ENCODE measurements at places on chromosomes 7 and 10.

- no peak overlapping the region for H3K27ac ChIP-seq
- H3K4me3 ChIP-seq: no peak overlapping the region
- no peaks in the 10 kb centered on the region for H3K4me1 ChIP-seq
- no peaks in the 10 kb centered on the region for H3K36me3 ChIP-seq
- no peak for DNase-seq
These were observed 15.0 kb upstream of the COMMD3 start for GRCh38 chr10:22301193-22301592.

- no peak overlapping the region for H3K27ac ChIP-seq
- H3K4me3 ChIP-seq: no peak overlapping the region
- H3K4me1 ChIP-seq: no peaks in the 10 kb centered on the region
- H3K27me3 ChIP-seq: no peaks in the 10 kb centered on the region
These were observed 16.9 kb upstream of the LAMB4 start for GRCh38 chr7:108147031-108147563.

DNA sequence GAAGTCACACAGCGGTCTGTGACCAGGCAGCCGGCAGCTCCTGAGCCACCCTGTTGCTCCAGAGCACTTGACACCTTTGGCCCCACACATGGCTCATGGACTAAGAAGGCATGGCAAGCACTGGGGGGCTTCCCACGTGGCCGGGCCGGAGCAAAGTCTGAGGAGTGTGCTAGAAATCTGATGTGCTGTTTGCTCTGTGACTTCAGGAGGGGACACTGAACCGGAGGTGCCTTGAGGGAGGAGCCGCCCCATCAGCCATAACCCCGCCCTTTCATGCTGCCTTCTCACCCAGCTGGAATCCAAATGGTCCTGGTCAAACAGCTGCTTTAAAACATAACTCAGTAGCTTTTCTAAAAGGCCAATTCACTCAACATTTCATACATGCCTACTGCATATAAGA lies 33.5 kb downstream of the PROSER2 start:
- H3K27ac ChIP-seq: no peak overlapping the region
- no peaks in the 10 kb centered on the region for H3K4me1 ChIP-seq
- H3K36me3 ChIP-seq: no peaks in the 10 kb centered on the region
- peaks cover 4% of the 10 kb centered on the region for H3K27me3 ChIP-seq

GRCh38 chr10:110335314-110336064 lies 30.8 kb upstream of the SMNDC1 start:
- peaks cover 4% of the 10 kb centered on the region for H3K27me3 ChIP-seq
- H3K4me1 ChIP-seq: peaks cover 10% of the 10 kb centered on the region
- H3K36me3 ChIP-seq: peaks cover under 1% of the 10 kb centered on the region

DNA sequence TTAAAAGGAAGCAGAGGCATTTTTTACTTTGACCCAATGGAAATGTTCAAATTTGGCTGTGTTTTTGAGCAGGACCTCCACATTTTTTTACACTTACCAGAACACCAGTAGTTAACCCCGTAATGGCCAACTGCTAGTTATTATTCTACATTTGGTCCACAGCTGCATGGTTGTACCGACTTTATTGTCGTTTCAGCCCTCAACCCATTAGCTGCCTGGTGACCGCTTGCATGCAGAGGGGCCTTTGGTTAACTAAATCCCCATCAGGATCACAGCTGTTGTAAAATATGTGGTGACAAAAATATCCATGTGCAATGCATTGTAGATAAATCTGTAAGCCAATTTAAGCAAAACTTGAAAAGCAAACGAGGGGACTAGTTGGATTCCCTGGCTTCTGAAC lies 342.2 kb upstream of the MEOX2 start:
- no peak for DNase-seq
- H3K27me3 ChIP-seq: no peaks in the 10 kb centered on the region
- H3K27ac ChIP-seq: no peak overlapping the region
- H3K36me3 ChIP-seq: no peaks in the 10 kb centered on the region
- H3K4me1 ChIP-seq: no peaks in the 10 kb centered on the region

- H3K4me3 ChIP-seq: no peak overlapping the region
- no peak overlapping the region for H3K27ac ChIP-seq
- H3K4me1 ChIP-seq: peaks cover 16% of the 10 kb centered on the region
- no peaks in the 10 kb centered on the region for H3K27me3 ChIP-seq
These were observed 67.8 kb downstream of the INPP5A start for GRCh38 chr10:132605390-132605789.

DNA sequence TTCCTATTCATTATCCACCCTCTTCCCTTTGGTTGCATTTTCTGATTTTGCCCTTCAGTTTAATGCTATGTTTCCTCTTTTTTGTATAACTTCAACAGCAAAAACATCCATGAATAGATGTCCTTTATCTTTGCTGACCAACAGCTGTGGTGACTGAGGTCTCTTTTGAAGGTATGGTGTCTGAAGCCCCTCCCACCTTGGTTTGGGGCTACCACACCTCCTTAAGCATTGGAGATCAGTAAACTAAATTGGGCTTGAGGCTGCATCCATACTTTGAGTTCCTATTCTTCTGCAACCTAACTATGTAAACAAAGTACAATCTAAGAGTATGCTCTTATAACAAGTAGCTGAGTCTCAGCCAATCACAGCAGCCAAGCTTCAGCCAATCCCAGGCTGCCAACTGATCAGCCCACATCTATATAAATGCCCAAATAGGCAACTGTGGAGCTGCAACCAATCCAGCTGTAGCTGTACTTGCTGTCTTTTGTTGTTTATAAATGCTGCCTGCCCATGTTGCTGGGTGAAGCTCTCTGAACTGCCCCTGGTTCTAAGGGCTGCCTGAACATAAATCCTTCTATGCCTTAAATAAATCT lies 69.4 kb upstream of the PDLIM1 start:
- no peaks in the 10 kb centered on the region for H3K36me3 ChIP-seq
- H3K27me3 ChIP-seq: peaks cover 6% of the 10 kb centered on the region
- H3K4me1 ChIP-seq: no peaks in the 10 kb centered on the region
- H3K4me3 ChIP-seq: no peak overlapping the region

- H3K4me1 ChIP-seq: no peaks in the 10 kb centered on the region
- no peaks in the 10 kb centered on the region for H3K36me3 ChIP-seq
- peaks cover 12% of the 10 kb centered on the region for H3K27me3 ChIP-seq
- H3K4me3 ChIP-seq: no peak overlapping the region
- no peak for DNase-seq
These were observed 213.1 kb downstream of the EMX2 start for GRCh38 chr10:117755659-117756014.

DNA sequence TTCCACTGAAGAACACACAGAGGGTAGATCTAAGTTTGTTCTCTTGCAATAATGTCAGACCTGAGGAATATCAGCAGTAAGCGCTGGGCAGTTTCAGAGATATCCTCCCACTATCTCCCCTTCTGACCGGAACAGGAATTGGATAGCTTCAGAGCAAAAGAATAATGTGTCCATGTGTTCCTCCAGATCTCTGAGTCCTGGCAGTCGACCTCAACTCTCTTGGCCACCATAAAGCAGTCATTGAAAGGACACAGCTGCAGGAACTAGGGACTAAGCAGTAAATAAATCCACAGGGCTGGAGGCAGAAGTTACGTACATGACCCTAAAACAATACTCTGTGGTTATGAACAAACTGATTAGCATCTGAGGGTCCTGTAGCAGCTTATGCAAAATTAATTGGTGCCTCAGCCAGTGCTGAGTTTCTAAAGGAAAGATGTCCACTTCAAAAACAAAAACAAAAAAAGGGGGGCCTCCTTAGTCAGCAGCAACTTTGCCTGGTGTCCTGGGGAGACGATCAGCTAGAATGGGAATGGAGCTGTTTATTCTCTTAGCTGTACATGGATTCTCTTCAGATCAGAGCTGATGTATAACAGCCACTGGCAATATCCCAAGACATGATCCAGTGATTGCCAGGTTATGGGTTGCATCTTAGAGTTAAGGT lies 6.4 kb upstream of the PRTFDC1 start:
- no peak overlapping the region for H3K27ac ChIP-seq
- no peak overlapping the region for H3K4me3 ChIP-seq
- H3K27me3 ChIP-seq: no peaks in the 10 kb centered on the region
- no peaks in the 10 kb centered on the region for H3K4me1 ChIP-seq
- no peaks in the 10 kb centered on the region for H3K36me3 ChIP-seq
- no peak for DNase-seq

GRCh38 chr10:31061941-31062340 lies 30.3 kb upstream of the ZNF438 start:
- no peaks in the 10 kb centered on the region for H3K4me1 ChIP-seq
- peaks cover 3% of the 10 kb centered on the region for H3K27me3 ChIP-seq

DNA sequence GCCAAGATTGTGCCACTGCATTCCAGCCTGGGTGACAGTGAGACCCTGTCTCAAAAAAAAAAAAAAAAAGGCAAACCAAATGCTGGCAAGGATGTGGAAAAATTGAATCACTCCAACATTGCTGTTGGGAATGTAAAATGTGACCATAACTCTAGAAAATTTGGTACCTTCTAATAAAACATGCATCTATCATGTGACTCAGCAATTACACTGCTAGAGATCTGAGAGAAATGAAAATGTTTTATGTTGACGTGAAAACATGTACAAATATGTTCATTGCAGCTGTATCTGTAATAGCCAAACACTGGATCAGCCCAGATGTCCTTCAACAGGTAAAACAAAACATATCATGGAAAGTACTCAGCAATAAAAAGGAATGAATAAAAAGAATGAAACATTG lies 30.8 kb upstream of the SAR1A start:
- H3K36me3 ChIP-seq: peaks cover 60% of the 10 kb centered on the region
- H3K4me1 ChIP-seq: peaks cover 31% of the 10 kb centered on the region

- no peaks in the 10 kb centered on the region for H3K27me3 ChIP-seq
- peaks cover 13% of the 10 kb centered on the region for H3K4me1 ChIP-seq
- H3K4me3 ChIP-seq: no peak overlapping the region
- no peak for DNase-seq
- no peak overlapping the region for H3K27ac ChIP-seq
These were observed 96.8 kb downstream of the DNAJB6 start for GRCh38 chr7:157433628-157434027.

DNA sequence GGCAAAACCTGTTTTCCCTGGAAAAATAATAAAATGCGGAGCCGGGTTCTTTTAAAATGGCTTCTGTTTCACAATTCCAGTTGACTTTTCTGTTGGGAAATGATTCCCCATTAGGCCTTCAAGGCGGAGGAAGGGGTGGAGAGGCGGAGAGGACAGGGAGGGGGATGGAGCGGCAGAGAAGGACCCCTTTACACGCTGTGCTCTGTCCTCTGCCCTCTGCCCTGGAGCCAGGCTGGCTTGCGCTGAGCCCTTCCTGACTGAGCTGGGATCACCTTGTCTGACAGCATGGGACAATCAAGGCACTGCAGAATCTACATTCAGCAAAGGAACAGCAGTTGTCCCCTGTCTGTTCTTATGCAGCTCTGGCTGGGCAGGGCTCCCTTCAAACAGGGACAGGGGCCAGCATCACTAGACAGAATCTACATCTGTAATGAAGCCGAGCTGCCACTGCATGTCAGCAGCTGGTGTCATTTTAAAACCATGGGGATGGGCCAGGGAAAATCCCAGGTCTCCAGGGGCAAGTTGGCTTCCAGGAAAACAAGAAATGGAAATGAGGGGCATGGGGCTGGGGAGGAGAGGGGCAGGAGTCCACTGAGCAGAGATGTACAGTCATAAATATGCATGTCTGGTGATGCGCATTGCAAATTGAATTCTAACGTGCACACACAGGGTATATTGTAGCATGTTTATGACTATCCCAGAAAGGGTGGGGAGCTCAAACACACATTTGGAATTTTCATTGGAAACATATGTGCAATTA lies 120.0 kb downstream of the MKX start:
- H3K27me3 ChIP-seq: peaks cover 9% of the 10 kb centered on the region
- H3K4me1 ChIP-seq: no peaks in the 10 kb centered on the region
- H3K27ac ChIP-seq: no peak overlapping the region
- DNase-seq: no peak
- H3K36me3 ChIP-seq: no peaks in the 10 kb centered on the region

DNA sequence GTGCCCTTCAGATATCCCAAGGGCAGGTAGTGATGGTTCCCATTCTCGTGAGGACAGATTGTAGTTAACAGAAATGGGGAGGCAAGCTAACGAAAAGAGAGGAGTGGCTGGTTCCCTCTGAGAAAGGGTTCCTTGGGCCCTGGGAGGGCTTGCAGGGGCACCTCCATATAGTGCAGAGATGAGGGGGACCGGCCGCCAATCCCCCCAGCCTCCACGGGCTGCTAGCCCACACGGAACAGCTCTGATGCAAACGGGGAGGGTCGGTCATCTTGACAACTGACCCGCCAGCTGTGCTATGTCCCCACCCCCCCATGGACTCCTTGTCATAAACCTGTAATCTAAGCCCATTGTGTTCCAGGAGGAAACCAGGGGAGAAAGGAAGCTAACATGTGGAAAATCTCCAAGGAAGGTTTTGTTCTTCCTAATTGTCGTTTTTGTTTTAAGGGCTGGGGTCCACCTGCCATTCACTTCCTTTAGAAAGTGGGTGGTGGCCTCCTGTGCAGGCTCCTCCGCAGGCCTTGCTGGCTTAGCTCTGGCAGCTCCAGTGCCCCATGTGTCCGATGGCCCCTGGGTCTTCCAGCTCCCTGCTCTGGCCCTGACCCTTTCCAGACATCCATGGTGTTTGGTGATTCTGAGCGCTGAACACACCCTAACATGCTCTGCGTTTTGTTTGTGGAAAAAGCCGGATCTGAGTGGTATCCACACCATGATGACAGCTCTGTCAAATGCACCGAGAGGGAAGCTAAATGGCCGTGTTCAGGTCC lies 15.9 kb downstream of the ADCY1 start:
- H3K4me1 ChIP-seq: no peaks in the 10 kb centered on the region
- no peaks in the 10 kb centered on the region for H3K36me3 ChIP-seq
- H3K27ac ChIP-seq: no peak overlapping the region
- H3K27me3 ChIP-seq: no peaks in the 10 kb centered on the region
- no peak overlapping the region for H3K4me3 ChIP-seq

- no peak overlapping the region for H3K4me3 ChIP-seq
- no peaks in the 10 kb centered on the region for H3K4me1 ChIP-seq
- DNase-seq: no peak
- no peaks in the 10 kb centered on the region for H3K36me3 ChIP-seq
- H3K27me3 ChIP-seq: peaks cover under 1% of the 10 kb centered on the region
- H3K27ac ChIP-seq: no peak overlapping the region
These were observed 12.8 kb upstream of the WIPF3 start for GRCh38 chr7:29793507-29793906.

GRCh38 chr10:74190494-74190893 lies 39.5 kb downstream of the ADK start:
- DNase-seq: no peak
- no peaks in the 10 kb centered on the region for H3K27me3 ChIP-seq
- H3K36me3 ChIP-seq: peaks cover 2% of the 10 kb centered on the region
- H3K4me3 ChIP-seq: peak overlapping the region; percentile 69
- H3K27ac ChIP-seq: peak overlapping the region; percentile 98

DNA sequence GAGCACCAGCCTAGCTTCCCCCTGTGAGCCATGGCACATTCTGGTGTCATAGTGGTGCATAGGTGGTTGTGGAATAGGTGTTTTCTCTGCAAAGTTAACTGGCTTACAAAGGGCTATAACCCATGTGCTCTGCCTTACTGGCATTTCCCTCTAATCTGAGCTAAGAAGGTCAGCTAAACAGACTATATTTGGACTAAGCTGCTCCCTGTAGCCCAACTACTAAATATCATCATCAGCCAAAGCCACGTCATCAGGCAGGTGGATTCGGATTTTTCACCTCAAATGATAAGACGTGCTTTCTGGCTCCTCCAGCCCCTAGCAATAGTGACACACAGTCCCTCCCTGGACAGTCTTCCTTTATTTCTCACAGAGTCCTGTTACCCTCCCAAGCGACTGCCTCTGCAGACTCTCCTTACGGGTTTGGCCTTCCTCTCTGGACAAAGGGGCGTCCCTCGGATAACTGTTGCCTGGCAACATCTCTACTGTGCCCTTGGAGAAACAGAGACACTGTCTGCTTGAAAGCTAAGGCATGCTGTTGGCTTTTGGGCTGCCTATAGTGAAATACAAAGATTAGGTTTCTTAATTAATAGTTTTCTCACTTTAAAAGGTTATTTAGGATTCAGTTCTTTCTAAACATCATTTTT lies 9.1 kb downstream of the SLC13A4 start:
- H3K4me1 ChIP-seq: no peaks in the 10 kb centered on the region
- DNase-seq: no peak
- no peak overlapping the region for H3K4me3 ChIP-seq
- peaks cover 13% of the 10 kb centered on the region for H3K27me3 ChIP-seq
- H3K36me3 ChIP-seq: no peaks in the 10 kb centered on the region
